ENCODE measurements at places on chromosomes 13 and 19.
A peak's percentile ranks its signal among the peaks of the same experiment; 100 is the strongest.

DNA sequence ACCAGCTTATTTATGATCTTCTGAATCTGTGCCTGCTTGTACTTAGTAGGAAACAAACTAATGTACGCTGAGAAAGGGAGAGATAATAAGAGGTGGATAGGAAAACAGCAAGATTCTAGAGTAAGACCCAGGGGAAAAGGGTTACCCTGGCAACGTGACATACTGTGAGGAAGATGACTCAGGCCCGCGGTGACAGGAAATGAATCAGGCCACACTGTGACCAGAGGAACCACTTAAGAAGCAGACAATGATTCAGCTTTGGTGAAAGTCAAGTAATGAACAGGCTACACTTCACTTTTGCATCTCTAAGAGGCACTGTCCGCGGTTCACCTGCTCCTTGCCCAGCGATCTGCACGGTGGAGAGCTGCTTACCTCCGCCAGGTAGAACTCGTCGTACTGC is 158.2 kb downstream of the NALCN start:
- DNase-seq = peak; percentile 47

DNA sequence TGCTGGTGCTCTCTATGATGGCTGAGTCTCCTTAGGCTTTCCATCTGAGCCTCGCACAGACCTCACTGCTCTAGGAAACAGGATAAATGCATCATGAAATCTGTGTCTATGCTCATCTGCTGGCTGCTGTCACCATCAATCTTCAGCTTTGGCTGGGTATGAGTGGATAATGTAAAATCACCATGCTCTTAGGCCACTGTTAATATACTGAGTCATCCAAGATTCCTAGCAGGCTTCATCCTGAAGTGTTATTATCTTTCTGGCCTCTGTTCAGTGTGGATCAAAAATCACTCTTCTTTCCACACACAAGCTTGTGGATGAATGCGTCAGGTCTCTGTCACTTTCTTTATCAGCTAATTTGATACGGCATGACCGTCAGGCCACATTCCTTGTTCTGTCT is 317.4 kb downstream of the NALCN start:
- no peak for DNase-seq

GRCh38 chr13:112756967-112757758 is 67.3 kb downstream of the ATP11A start:
- DNase-seq = no peak

DNA sequence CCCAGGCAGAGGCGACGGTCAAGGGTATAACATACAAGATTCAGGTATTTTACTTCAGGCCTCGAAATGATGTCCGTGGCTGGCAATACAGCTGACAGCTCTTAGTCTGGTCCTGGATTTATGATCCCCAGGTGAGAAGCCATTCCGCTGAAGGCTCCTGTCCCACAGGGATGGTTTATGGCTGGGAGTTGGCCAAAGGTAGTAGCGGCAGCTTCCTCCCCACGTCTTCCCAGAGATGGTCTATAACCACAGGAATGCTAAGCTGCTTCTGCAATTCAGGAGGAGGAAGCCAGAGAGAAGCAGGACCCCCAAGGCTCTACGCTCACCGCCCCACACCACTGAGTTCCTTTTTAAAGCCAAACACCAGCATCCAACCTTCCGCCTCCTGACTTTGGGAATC is 27.1 kb downstream of the OLFM2 start:
- DNase-seq = no peak

- no peak for DNase-seq
Observed at GRCh38 chr13:76225815-76226489, 589.8 kb downstream of the LMO7 start.

DNA sequence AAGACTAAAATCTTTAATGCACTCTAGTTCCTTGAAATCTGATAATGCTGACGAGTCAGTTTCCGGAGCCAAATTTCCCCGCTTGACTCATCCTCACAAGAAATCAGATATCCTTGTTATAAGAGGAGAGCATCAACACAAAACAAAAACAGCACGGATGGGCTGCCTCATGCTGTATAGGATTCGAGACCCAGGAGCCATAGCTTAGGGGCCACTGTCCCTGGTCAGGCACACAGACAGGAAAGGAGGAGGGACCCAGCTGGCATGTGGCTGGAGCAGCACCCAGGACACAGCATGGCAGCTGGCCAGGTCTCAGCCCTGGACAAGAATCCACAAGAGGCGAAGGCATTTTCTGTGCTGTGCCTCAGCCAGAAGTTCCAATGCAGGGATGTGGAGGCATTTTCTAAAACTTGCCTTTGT is 110.2 kb upstream of the SPATA13 start:
- DNase-seq = no peak

GRCh38 chr13:66534561-66534960 is 695.6 kb downstream of the PCDH9 start:
- DNase-seq = no peak

GRCh38 chr19:32631381-32631780 is 43.6 kb downstream of the ANKRD27 start:
- no peak for DNase-seq

DNA sequence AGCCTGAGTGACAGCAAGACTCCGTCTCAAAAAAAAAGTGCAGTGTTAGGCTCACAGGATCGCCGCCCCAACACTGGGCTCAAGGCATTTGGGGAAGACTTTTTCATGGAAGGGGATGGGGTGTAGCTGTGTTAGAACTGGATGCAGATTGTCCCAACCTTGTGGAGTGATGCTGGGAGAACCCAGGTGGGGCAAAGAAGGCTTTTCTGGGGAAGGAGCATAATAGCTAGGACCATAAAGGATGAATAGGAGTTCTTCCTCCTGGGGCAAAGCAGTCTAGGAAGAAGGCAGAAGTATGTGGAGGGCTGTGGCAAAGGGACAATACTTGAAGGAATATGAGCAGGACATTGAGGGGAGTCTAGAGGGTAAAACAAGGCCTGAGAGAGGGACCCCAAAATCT is 11.2 kb downstream of the TLE6 start:
- no peak for DNase-seq

DNA sequence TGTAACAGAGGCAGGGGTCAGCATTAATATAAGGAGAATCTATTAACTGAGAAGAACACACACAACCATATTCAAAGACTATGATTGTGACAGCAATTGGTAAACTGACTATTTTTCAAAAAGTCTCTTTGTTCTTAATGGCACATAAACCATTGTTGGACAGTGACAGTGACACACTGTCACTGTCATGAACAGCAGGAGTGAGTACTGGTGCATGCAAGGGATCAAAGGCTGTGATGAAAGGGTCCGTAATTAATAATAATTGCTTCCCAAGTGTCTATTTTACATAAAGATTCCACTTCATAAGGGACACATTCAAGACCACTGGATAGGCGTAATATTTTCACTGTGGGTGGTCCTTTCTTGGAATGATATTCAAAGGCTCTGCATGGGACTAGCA is 50.7 kb downstream of the LHFPL6 start:
- DNase-seq = no peak

DNA sequence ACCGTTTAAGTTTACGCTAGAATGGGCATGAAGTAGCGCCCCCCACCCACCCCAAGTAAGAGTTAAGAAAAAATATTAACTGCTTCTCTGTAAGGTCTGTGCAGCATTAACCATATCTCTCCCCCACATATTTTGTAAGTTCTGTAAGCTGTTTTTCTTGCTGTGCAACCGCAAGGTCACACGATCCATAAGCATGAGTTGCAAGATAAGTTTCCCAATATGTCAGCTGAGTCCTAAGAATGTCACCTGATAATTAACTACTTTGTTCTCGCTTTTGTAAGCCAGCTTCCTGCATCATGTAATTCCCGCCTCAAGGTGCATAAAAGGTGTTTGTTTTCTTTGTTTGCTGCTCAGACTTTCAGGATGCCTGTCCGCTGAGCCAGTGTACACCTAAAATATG is 187.0 kb downstream of the MYO16 start:
- no peak for DNase-seq

DNA sequence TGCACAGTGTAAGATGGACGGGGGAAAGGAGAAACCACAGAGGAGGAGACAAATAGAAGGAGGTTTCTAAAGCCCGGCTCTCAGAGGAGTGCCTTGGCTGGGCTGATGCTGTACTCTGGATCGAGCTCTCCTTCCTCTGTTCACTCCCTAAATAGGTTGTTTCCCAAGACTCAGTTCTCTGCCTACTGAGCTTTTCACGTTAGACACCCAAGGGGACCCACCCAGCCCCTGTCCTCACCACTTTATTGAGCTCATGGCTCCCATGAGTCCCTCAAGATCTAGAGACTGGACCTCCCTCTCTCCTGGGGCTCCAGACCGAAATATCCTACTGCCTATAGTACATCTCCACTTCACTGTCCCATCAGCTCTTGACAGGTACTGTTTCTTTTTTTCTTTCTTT is 38.1 kb upstream of the GPR183 start:
- no peak for DNase-seq

GRCh38 chr13:112331675-112332074 is 44.5 kb upstream of the SPACA7 start:
- no peak for DNase-seq
